Activated gamma-delta T cell treated with anti-CD3 and anti-CD28 coated beads, Interleukin-2, amount 50 U/mL, for 16 hours (primary cell): ENCODE measurements at places on chromosomes 13 and 19.

- no peak for DNase-seq
Observed at GRCh38 chr13:102333320-102334198, 68.3 kb downstream of the FGF14 start.

- DNase-seq = no peak
Observed at GRCh38 chr19:1813192-1814182, 1.4 kb upstream of the ATP8B3 start.

DNA sequence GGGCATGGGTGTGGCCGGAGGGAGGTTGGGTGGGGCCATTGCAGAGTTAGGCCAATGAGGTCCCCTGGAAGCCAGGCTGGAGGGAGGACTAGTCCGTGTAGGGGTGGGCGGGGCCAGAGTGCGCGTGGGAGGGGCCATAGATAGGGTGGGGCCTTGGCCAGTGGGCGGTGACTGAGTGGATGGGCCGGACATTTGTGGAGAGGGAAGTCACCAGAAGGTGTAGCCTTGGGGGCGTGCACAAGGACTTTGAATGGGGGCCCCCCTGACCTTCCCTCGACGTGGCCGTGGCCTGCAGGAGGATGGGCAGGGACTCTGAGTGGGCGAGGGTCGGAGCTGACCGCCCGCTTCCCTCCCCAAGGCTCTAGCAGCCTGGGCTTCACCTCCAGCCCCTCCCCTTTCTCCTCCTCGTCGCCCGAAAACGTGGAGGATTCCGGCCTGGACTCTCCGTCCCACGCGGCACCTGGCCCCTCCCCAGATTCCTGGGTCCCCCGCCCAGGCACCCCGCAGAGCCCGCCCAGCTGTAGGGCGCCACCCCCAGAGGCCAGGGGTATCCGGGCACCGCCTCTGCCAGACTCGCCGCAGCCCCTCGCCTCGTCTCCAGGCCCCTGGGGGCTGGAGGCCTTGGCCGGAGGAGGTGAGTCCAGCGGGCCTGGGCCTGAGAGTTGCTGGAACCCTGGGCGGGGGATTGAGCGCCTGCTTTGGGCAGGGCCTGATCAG, 16.5 kb upstream of the B3GNT3 start:
- no peak for DNase-seq

- no peak for DNase-seq
Observed at GRCh38 chr19:54255105-54255775, 1.8 kb downstream of the LILRB5 start.

- DNase-seq = peak; percentile 26
Observed at GRCh38 chr13:32426990-32427851, 709 bp downstream of the N4BP2L1 start.

DNA sequence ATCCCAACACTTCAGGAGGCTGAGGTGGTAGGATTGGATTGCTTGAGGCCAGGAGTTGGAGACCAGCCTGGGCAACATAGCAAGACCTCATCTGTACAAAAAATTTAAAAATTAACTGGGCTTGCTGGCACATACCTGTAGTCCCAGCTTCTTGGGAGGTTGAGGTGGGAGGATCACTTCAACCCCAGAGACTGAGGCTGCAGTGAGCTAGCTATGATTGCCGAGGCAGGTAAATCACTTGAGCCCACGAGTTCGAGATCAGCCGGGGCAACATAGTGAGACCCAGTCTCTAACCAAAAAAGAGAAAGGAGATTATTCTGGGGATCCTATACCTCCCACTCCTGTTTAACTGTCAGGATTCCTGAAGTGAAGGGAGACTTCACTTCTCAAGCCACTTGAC, 16.4 kb upstream of the GARRE1 start:
- DNase-seq = no peak

DNA sequence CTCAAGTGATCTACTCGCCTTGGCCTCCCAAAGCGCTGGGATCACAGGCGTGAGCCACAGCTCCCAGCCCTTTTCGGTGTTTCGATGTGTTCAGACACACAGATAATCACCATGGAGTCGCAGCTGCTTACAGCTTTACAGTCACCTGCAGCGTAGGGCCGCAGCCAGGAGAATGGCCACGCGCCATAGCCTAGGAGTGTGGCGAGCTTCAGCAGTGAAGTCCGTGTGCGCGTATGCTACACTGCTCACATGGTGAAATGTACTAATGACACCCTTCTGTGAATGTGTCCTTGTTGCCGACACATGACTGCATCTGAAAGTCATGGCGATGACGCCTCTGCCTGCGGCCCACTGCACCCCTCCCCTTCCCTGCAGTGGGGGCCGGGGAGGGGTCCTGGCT, 23.6 kb downstream of the AP3D1 start:
- no peak for DNase-seq

DNA sequence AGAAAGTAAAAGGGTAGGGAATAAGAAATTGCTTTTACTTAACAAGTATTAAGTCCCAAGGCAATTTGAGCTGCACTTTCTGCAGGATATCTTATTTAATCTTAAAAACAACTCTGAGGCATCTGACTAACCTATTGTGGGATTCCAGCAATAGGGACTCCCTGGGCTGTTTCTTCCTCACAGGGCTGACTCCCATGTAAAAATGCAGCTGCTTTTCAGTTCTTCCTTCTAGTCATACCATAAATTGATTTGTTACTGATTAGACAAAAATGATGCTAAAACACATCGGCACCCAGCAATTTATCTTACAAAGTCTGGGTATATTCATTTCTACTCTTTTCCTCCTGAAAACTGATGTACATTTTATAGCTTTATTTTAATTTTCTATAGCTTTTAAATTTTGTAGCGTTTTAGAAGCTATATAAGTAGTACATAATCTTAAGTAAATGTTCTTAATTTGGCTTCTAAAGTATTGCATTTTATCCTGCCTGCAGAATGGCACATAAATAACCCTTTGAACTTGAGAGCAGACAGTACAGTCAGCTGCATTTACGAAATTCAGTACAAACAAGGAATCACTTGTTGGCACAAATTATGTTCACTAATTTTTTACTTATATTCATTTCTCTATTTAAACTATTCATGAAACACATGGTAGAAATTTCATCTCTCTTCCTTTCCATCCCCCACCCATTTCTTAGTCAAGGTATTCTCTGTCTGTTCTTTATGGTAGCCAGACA, 102.4 kb upstream of the FRY start:
- no peak for DNase-seq

DNA sequence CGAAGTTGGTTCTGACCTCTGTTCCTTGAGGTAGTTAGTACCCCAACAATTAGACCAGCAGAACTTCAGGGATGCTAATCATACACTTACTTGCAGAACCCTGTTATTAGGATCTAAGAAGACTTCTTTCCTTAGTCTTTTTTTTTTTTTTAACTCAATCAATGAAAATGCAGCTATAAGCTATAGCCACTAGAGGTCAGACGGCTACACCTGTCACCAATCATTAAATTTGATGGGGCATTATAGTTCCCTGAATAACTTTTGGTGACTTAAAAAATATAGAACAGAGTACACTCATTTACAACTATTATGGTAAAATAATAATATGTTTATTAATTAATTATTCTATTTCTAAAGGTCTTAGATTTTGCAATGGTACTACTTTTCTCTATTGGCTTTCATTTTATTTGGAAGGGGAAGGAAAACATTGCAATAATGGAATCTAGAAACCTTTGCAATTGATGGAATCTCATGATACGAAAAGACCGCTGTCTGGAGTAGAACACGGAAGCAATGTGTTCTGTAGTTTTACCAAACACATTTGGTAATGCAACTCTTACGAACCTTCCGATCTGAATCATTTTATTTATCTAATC, 483.2 kb downstream of the DIAPH3 start:
- DNase-seq = no peak

GRCh38 chr19:1026783-1027649, 608 bp downstream of the CNN2 start:
- no peak for DNase-seq

DNA sequence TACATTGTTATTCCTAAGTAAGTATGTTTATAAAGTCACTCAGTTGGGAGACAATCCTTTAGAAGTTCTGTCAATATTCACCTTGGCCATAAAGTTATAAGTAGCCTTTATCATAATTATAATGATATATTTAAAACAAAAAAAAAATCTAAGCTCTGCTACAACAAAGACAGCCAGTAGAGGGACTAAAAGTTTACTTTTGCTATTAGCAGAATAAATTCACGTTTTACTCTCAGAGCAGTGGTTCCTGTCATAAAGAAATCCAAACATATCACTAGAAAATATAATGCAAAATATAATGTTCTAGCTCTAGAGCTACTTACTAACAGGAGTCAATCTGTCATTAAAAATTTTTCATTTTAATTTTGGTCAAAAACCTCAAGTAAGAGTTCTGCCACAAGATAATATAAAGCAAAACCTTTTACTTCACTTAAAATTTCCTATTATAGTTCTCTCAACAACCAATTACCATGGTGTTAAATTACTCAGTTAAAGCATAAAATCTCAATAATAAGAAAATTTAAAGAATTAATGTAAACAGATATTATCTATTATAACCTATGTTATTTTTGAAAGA, 17.7 kb downstream of the INTS6 start:
- DNase-seq = no peak

DNA sequence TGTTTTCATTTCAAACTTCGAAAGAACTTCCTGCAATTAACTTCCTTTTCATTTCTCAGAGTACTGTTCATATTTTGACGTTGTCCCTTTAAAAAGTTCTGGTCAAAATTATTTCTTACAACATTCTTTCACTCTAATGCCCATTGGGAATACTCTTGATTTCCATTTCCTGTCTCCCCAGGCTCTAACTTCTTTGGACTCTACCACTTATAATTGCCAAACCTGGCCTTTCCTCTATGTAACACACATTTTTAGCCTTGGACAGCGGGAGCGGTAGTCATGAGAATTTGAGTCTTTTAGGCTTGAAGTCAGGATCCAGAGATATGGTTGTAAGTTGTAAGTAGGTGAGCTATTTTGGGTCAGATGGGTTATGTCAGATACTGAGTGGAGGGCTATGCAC, 163.5 kb upstream of the SPRY2 start:
- DNase-seq = no peak

GRCh38 chr13:22128441-22129408, 457.9 kb downstream of the FGF9 start:
- no peak for DNase-seq

- no peak for DNase-seq
Observed at GRCh38 chr19:1226227-1226518, 11.6 kb downstream of the CBARP start.

DNA sequence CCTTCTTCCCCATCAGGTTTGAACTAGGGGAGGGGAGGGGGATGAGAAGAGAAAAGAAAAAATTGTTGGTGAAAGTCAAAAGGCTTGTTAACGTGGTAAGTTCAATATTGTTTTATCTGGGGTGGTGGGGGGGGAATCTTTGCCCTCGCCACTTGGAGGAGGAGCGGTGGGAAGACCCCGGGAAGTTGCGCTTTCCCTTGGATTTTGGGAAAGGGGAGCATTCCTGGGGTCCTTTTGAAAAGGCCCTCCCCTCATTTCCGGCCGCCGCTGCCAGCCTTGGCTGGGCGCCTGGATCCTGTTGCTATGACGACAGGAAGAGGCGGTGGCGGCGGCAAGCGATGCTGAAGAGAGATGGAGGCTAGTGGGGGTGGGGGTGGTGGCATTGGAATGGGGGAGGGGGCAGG, 4.6 kb upstream of the CACNG8 start:
- DNase-seq = no peak

GRCh38 chr19:407511-408440, 1.2 kb downstream of the C2CD4C start:
- no peak for DNase-seq

GRCh38 chr13:80496721-80497397, 155.9 kb upstream of the SPRY2 start:
- DNase-seq = no peak

GRCh38 chr13:97018029-97018819, 23.9 kb upstream of the OXGR1 start:
- DNase-seq = no peak

GRCh38 chr13:76339649-76340048, 546.6 kb downstream of the KCTD12 start:
- no peak for DNase-seq

DNA sequence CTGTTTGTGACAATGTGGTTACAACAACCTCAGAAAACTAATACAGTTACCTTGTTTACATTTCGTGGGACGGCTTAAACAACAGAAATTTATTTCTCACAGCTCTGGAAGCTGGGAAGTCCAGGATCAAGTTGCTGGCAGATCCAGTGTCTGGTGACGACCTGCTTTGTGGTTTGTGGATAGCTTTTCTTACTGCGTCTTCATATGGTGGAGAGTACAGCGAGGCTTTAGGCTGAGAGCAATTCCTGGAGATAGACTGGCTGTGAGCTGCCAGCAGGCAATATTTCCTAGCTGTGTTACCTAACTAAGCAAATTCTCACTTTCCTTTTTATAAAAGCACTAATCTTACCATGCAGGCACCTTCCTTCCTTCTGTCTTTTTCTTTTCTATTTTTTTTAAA, 1203.5 kb upstream of the PRR20A start:
- no peak for DNase-seq
